ENCODE measurements at places on chromosomes 7 and 10.
A peak's percentile ranks its signal among the peaks of the same experiment; 100 is the strongest.

DNA sequence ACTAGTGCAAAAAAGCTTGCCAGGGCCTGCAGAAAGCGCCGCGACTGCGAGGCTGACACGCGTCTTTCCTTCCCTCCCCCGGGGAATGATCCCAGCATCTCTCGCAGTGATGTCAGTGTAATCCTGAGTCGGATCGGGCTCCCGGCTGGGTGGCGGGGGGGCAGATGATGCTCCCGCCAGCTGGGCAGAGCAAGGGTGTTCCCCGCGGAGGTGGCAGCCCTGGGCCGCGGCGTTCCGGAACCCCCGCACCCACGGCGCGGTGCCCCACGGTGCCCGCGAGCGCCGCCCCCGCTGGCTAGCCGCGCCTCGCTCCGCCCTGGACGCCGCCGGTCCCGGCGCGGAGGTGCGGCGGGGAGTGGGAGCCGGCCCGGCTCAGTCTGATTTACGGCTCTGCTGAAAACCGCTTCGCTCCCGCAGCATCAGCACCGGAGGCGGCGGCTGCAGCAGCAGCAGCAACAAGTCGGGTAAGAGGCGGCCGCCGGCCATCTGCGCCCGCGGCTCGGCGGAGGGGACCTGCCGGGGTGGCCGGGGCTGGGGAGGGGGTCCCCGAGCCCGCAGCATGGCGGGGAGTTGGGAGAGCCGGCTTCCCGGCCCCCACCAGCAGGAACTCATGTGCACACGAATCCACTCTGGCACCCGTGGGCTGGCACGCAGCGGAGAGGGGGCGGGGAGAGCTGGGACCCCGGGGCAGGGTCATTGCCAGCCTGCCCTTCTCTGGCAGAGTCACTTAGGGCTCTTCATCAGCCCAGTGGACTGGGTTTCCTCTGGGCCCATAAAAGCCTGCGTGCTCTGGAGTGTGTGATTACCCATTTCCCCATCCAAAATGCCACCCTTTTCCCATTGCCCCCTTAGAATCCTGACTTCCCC lies at the start of gene ZNF365:
Gene ZNF365, plus strand, starts transcription at position 375 of the 867 bp plus-strand sequence. CDS start 1,825 bp downstream, outside the sequence.
- peak within 1 kb of the TSS; percentile 57 for H3K4me3 ChIP-seq
- no peaks in the 10 kb centered on the region for H3K36me3 ChIP-seq
- DNase-seq: peak; percentile 1
- peaks cover 3% of the 10 kb centered on the region for H3K4me1 ChIP-seq
- peaks cover 4% of the 10 kb centered on the region for H3K27me3 ChIP-seq

DNA sequence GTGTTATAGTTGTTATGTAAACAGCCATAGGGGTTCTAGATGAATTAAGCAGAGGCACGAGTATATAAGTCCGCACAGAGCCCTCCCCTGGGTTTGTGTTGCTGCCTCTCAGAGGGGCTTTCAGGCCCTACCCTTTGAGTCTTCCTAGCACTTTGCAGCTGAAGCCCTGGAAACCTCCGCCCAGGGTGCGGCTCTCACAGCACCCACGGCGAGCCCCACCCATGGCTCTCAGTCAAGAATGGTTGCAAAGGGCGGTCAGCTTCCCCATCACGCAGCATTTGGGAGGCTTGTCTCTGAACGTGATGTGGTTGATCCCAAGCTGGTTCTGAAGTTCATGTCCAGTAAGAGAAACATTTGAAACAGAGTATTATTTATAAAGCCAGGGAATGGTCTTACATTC lies 18.8 kb upstream of the INSIG1 start:
- H3K36me3 ChIP-seq: no peaks in the 10 kb centered on the region
- no peaks in the 10 kb centered on the region for H3K4me1 ChIP-seq
- no peaks in the 10 kb centered on the region for H3K27me3 ChIP-seq
- H3K27ac ChIP-seq: no peak overlapping the region
- no peak for DNase-seq

DNA sequence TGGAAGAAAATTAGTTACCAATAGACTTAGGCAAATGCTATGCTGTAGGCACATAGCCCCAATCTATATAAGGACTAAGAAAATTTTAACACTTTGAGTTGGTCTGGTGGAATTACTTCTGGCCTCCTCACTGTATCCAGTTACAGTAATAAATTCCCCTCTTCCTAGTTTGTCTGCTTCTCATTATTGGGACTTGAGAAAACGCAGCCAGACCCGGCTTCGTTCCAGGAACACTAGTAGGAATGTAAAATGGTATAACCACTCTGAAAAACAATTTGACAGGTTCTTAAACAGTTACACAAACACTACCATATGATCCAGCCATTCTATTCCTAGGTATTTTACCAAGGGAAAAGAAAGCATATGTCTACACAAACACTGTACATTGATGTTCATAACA lies 150.2 kb downstream of the VPS50 start:
- H3K36me3 ChIP-seq: no peaks in the 10 kb centered on the region
- H3K4me3 ChIP-seq: no peak overlapping the region
- H3K27ac ChIP-seq: no peak overlapping the region

DNA sequence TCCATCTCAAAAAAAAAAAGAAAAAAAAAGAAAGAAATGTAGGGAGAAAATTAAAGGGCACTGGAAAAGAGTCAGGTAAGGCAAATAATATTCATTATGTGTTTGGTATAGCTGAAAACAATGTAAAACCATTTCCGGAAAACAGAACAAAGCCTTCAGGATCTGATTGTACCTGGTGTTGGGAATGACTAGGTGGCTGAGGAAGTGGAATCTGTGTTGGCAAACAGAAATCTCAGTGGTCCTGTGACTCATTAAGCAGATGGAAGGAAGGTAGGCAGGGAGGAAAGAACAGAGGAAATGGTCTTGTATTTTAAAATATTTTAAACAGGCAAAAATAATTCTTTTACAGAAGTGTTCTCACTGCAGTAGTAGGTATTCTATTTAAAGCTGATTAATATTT lies 55.7 kb upstream of the GATA3 start:
- no peak overlapping the region for H3K4me3 ChIP-seq
- no peak overlapping the region for H3K27ac ChIP-seq
- DNase-seq: no peak
- no peaks in the 10 kb centered on the region for H3K27me3 ChIP-seq

DNA sequence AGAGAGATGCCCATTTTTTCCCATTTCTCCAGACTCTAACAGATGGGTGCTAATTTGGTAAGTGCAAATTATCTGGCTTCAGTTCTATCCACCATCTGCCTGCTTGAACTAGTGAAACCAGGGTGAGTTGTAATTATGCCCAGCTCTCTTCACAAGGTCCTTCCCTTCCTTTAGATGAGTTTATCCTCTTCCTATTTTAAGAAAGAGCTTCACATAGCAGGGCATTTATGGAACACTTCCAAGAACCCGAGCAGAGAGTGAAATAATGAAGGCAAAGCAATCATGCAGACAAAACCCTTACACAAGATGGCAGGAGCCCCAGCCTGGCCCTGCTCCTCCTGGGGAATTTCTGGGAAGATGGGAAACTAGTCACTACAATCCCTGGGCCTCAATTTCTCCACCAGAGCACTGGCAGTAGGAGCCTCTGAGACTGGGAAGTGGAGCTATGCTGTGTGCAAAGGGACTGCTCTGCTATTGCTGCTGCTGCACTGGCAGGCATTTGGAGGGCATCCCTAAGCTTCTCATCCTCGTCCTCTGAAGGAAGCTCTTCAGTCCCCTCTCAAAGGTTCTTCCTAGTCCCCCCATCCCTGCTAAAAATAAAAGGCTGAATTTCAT lies 33.7 kb upstream of the PLXNA4 start:
- peaks cover 10% of the 10 kb centered on the region for H3K27me3 ChIP-seq
- DNase-seq: no peak
- H3K27ac ChIP-seq: no peak overlapping the region
- H3K4me1 ChIP-seq: peaks cover 6% of the 10 kb centered on the region

- no peaks in the 10 kb centered on the region for H3K4me1 ChIP-seq
- no peaks in the 10 kb centered on the region for H3K36me3 ChIP-seq
- no peak overlapping the region for H3K27ac ChIP-seq
- H3K27me3 ChIP-seq: peaks cover 7% of the 10 kb centered on the region
- DNase-seq: no peak
These were observed 66.5 kb downstream of the AFAP1L2 start for GRCh38 chr10:114337510-114338462.

- H3K36me3 ChIP-seq: no peaks in the 10 kb centered on the region
- no peak for DNase-seq
- H3K4me1 ChIP-seq: no peaks in the 10 kb centered on the region
- H3K27ac ChIP-seq: no peak overlapping the region
These were observed 102.7 kb downstream of the ANKRD26 start for GRCh38 chr10:26997610-26998009.

DNA sequence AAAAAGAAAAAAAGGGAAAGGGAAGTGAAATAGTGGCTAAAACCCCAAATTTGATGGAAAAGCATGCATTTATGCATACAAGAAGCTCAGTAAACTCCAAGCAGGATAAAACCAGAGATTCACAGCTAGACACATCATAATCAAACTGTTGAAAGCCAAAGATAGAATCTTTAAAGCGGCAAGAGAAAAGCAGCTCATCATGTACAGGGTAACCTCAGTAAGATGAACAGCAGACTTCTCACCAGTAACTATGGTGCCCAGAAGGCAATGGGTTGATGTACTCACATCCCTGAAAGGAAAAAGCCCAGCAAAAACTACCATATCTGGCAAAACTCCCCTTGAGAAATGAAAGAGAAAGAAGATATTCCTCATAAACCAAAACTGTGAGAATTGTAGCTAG lies 60.4 kb downstream of the TPST1 start:
- DNase-seq: peak; percentile 1
- no peak overlapping the region for H3K4me3 ChIP-seq
- no peaks in the 10 kb centered on the region for H3K4me1 ChIP-seq
- no peaks in the 10 kb centered on the region for H3K27me3 ChIP-seq
- H3K27ac ChIP-seq: no peak overlapping the region

GRCh38 chr7:90459888-90460287 lies 9.6 kb upstream of the PTTG1IP2 start:
- DNase-seq: no peak
- no peak overlapping the region for H3K4me3 ChIP-seq
- H3K4me1 ChIP-seq: no peaks in the 10 kb centered on the region
- H3K36me3 ChIP-seq: no peaks in the 10 kb centered on the region
- no peak overlapping the region for H3K27ac ChIP-seq

DNA sequence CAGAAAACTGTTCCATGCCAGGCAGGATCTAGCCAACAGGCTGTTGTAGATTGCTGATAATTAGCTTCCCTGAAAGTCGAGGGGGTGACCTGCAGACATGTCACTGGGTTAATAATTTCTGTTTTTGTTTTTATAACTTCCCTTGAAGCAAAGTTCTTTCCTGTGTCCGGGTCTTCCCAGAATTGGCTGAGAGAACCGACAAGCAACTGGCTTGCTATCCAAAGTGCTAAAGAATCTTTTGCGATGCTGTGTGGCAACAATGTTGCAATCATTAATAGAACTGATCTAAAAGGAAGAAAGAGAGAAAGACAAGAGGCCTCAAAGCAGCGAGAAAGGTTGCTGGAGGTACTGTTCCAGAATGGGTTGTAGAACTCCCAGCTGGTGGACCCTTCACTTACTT lies 132.1 kb upstream of the DPP6 start:
- no peaks in the 10 kb centered on the region for H3K4me1 ChIP-seq
- H3K27me3 ChIP-seq: no peaks in the 10 kb centered on the region
- no peak for DNase-seq
- H3K27ac ChIP-seq: no peak overlapping the region
- no peaks in the 10 kb centered on the region for H3K36me3 ChIP-seq

DNA sequence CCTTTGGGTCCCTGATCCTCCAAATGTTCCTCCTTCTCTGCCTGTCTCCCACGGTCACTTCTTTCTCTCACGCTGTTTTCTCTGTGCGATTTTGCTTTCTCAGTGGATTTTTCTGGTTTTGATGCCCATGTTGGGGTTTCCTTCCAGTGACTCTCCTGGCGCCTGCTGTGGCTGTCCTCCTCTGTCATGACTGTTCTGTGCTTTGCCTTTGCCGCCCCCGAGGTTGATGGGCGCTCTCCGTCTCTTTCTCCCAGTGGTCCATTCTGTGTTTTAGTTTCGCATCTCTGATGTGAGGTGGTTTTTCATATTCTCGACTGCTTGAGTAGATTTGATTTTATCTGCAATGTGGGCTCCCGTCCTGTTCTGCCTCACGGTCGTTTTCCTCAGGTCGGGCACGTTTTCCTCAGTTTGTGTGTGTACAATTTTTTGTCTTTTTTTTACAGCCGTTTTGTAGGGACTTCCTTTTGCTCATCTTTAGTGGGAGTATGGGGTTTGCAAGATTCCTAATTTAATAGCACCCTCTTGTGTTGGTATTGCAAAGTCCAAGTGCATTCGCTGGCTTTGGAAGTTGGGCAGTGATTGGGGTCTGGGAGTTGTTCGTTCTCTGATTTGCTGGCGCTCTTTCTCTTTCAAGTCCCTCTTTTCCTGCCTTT lies 100.0 kb downstream of the INPP5A start:
- H3K27me3 ChIP-seq: no peaks in the 10 kb centered on the region
- DNase-seq: no peak
- no peak overlapping the region for H3K27ac ChIP-seq
- H3K4me3 ChIP-seq: no peak overlapping the region

DNA sequence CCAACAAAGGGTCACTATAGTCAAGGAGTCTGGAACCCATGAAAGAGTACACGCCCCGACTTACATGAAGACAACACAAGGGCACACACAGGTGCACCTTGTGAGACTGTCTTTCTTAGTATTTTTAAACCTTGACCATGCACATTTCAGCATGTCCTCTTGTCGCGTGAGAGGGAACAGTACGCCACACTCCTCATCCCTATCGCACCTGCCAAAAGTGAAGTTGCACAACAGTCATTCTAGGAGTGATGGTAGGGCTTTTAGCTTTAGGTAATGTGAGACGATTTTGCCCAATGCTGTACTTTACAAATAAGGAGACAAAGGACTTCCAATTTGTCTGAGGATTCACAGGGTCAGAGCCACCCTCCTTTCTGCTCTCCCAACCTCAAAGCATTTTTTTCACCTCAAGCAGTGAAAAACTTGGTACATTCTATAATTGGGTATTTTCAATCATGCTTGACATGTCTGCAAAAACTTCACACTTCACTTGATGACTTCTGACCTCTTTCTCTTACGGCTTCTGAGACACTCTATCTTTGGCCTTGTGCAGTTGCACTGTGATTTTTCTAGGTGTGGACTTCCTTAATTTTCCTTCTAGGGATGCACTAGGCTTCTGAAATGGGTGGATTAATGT lies 173.9 kb upstream of the GRB10 start:
- H3K27ac ChIP-seq: no peak overlapping the region
- no peak overlapping the region for H3K4me3 ChIP-seq
- no peak for DNase-seq
- no peaks in the 10 kb centered on the region for H3K27me3 ChIP-seq
- H3K36me3 ChIP-seq: no peaks in the 10 kb centered on the region

- H3K27me3 ChIP-seq: no peaks in the 10 kb centered on the region
- H3K4me1 ChIP-seq: peaks cover 4% of the 10 kb centered on the region
- no peak overlapping the region for H3K27ac ChIP-seq
- no peak for DNase-seq
These were observed 60.1 kb upstream of the NFE2L3 start for GRCh38 chr7:26091933-26092332.

GRCh38 chr10:3666525-3667302 lies 118.3 kb downstream of the KLF6 start:
- H3K36me3 ChIP-seq: no peaks in the 10 kb centered on the region
- peak overlapping the region; percentile 4 for H3K4me3 ChIP-seq
- H3K27me3 ChIP-seq: peaks cover 3% of the 10 kb centered on the region
- no peak overlapping the region for H3K27ac ChIP-seq
- DNase-seq: peak; percentile 25
- peaks cover 22% of the 10 kb centered on the region for H3K4me1 ChIP-seq
